ENCODE measurements at places on chromosomes 16 and 17.

- DNase-seq, result no peak
Observed at GRCh38 chr17:17505610-17506171, 9.5 kb upstream of the RASD1 start.

DNA sequence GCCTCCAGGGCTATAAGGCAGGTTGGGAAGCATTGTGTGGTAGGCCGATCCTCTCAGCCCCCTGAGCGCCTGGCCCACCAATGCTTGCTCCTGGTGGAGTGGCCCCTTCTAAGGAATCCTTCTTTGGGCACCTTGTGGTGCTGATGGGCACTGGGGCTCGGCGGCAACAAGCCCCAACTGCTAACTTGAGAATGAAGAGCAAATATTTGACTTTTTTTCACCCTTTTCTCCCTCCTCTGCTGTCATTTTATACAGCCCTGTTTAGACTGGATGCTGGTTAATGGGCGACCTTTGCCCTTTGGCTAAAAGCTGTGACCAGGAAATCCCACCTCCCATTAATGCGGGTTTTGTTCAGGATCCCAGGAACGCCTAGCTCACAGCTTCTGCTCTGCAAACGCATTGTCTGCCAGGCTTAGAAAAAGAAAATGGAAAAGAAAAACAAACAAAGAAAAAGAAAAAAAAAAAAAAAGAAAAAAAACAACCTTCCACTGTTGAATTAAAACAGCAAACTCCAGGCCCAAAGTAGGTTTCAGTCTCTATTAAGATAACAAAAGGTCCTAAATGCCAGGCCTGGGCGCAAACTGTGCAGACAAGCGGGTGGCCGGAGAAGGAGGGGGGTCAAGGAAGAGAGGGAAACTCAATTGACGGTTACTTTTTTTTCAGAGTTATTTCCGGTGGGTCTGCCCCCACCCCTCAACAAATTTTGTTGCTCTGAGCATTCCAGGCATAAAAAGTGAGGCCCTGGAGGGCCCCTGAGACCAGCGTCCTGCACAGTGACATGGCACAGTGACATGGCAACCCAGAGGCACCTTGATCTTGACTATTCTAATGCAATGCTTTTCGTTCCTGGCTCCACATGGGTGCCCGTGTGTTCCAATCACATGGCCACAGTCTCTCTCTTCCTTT lies 301.4 kb downstream of the MAF start:
- DNase-seq, result no peak

DNA sequence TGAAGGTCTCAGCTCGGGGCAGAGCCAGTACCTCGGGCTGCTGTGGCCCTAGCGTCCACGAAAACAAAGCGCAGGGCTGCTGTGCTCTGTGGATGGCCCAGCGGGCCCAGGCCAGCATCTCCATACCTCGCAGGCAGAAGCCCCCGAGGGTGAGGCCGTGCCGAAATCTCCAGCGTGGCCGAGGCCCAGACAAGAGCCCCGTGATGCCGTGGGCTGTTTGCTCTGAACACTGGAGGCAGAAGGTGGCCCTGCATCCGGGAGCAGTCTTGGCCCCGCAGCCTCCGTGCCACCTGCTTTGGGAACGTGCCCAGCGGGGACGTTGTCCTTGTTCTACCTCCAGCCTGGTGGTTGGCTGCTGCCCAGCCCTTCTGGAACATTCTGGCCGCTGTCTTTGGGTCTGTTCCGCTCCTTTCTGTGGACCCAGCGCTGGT lies 121.4 kb downstream of the BANP start:
- no peak for DNase-seq

DNA sequence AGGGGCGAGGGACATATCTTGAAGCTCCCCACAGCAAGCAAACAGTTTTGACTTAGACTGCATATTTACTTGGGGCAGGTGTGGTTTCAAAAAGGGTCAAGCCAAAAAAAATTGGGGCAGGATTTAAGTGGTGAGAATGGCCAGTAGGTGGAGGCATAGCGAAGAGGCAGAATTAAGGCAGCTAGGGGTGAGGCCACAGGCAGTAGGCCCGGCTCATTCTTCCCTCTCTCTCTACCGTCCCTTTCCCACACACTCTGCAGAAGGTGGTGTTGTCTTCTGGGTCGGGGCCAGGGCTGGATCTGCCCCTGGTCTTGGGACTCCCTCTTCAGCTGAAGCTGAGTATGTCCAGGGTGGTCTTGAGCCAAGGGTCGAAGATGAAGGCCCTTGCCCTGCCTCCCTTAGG lies 2.6 kb downstream of the SHBG start:
- DNase-seq, result peak; percentile 62

- DNase-seq, result no peak
Observed at GRCh38 chr17:81400154-81400977, 5.1 kb downstream of the BAHCC1 start.

DNA sequence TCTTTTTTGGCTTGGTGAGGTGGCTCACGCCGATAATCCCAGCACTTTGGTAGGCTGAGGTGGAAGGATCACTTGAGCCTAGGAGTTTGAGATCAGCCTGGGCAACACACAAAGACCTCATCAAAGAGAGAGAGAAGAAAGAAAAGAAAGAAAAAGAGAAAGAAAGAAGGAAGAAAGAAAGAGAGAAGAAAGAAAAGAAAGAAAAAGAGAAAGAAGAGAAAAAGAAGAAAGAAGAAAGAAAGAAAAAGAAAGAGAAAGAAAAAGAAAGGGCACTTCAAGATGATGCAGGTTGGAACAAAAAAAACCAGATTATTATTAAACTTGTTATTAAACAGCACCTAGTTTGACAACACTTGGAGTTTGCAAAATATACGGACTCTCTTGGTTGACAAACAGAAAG lies 21.2 kb upstream of the ADCY9 start:
- no peak for DNase-seq

- DNase-seq, result peak; percentile 57
Observed at GRCh38 chr17:66302761-66303626, 581 bp downstream of the PRKCA start.

DNA sequence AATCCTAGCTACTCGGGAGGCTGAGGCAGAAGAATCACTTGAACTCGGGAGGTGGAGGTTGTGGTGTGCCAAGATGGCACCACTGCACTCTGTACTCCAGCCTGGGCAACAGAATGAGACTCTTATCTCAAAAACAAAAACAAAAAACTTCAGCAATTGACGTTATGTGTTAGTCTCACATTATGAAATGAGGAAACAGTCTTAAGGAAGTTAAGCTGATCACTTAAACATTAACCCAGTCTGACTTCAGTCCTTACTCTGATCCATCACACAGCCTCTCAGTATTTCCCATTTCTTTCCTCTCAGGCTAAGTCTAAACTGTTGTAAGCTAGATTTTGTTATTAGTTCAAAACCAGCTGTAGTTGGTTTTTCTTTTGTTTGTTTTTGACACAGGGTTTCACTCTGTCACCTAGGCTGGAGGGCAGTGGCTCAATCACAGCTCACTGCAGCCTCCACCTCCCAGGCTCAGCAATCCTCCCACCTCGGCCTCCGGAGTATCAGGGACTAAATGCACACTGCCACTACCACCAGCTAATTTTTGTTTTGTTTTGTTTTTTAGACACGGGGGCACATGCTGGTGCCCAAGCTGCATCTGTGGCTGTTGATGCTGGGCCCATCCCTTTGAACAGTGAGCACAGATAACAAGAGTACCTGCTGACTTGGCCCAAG lies 6.3 kb downstream of the JPT1 start:
- DNase-seq, result no peak

DNA sequence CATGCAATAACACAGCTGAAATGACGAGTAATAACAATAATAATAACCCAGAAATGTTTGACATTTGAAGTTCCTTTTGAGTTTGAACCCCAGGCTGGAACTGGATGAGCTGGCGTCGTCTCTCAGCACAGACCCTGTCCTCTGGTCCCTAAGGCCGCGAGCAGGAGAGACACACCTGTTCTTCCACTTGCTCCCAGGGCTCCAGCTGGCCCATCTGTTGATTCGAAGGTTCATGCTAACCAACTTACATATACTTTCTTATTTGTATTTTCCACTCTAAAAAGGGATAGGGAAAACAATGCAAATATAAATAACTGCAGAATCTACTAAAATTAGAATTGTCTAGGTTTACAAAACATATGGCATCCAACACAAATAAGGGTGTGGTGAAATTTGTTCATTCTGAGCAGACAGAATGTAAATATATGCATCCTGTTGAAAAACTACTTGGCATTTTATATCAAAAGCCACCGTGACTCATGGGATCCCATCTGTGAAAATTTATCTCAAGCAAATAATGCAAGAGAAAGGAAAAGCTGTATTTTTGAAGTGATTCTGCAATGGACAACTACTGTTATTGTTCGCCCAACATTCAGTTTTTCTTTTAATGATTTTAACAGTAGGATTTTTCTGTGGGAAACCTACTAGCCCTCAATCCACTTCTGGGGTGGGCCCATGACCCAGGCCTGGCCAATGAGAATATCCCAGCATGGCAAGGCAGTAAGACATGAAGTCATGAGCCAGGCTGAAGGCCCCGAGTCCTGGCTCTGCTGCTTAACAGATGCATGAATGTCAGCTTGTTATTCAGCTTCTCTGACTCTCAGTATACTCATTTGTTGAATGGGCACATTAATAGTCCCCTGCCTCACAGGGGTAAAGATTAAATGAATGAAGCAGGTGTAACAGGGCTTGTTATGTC lies 13.2 kb upstream of the RGS9 start:
- no peak for DNase-seq

- peak; percentile 78 for DNase-seq
Observed at GRCh38 chr16:66474750-66475199, 47.7 kb downstream of the BEAN1 start.

- DNase-seq, result no peak
Observed at GRCh38 chr16:66580605-66581209, 1.4 kb downstream of the CMTM2 start.

- DNase-seq, result no peak
Observed at GRCh38 chr17:3762922-3763776, 37.8 kb downstream of the ITGAE start.

DNA sequence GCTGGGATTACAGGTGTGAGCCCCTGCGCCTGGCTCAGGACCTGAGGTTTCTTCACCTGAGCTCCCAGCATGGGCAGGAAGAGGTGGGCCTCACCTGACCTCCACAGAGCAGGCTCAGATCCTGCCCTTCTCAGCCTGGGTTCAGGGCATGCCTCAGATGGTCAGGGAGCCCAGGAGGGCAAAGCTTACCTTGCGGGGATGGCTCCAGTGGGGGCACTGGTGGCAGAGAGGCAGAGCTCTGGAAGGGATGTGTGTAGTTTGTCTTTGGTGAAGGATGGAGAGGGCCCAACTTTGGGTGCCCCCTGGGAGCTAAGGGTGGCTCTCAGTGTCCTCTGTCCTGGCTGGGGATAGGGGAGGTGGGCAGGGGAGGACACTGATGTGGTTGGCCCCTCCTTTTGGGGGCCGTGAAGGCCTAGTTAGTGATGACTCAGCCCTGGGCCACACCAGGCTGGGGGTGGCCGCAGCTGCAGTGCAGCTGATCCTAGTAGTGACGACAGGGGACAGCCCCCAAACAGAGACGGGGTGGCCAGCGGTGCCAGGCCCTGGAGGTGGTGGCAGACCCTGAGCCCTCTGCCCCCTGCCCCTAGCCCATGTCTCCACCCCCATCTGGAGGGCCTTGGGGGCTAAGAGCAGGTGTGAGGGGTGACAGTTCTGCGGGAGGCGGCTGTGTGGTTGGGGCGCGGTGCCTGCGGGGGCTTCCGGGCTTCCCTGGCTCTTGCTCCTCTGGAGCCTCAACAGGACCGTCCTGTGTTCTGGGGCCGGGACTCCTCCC lies 5.8 kb downstream of the NHERF2 start:
- no peak for DNase-seq

- no peak for DNase-seq
Observed at GRCh38 chr16:30983289-30983889, 1.6 kb upstream of the HSD3B7 start.

DNA sequence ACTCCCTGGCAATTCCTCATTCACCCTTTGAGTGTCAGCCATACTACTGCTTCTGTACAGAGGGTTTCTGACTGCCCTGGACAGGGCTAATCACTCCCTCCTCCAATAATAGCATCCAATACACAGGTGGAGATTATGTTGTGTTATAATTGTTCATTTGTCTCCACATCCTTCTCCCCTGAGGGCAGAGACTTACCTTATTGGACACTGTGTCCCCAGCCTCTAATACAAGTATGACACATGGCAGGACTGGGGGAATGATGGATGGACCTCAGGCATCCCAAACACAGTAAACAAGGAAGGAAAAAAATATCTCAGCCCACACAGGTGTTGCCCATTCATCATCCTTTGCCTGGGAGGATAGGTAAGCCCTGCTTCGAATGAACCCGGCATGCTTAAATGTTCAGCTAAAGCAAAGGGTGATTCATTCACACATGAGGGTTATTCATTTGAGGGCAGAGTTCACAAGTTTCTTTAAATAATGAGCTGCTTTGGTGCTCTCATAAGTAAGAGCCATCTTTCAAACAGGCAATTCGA lies 34.8 kb downstream of the MMD start:
- DNase-seq, result no peak

GRCh38 chr17:12619459-12620199 lies 46.1 kb upstream of the MYOCD start:
- no peak for DNase-seq

GRCh38 chr17:28426081-28426519 lies 20.1 kb upstream of the SLC46A1 start:
- no peak for DNase-seq

- DNase-seq, result no peak
Observed at GRCh38 chr17:47813512-47814031, 8.0 kb downstream of the OSBPL7 start.

GRCh38 chr16:51193879-51194278 lies 42.8 kb upstream of the SALL1 start:
- DNase-seq, result no peak

- no peak for DNase-seq
Observed at GRCh38 chr16:31371619-31372484, 16.9 kb downstream of the ITGAX start.

DNA sequence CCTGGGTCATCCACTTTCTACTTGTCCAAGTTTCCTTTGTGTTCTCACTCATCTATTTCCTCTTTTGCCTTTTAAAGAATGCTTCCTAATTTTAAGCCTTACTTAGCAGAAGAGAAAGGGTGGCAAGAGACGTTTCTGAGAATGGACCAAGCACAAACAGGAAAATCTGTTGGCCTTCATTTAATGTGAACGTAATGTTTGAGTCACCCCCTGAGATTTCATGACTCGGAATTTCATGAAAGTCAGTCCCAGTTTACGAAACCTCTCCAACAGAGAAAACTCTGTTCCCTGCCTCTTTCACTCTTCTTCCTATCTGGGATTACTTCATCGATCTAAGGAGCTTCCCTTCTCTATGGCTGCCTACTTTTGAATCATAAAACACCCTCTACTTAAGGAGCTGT lies at the start of gene CD300E:
Gene CD300E, minus strand, starts transcription at position 46 of the 401 bp plus-strand sequence. CDS start 117 bp downstream, outside the sequence.
- no peak for DNase-seq

GRCh38 chr17:17086585-17086984 lies 44.3 kb downstream of the MPRIP start:
- no peak for DNase-seq

- DNase-seq, result no peak
Observed at GRCh38 chr17:37107406-37108083, 158.8 kb downstream of the AATF start.

All from OCI-LY7 (cell line).